ENCODE measurements at places on chromosomes 3 and 15.
A peak's percentile ranks its signal among the peaks of the same experiment; 100 is the strongest.

DNA sequence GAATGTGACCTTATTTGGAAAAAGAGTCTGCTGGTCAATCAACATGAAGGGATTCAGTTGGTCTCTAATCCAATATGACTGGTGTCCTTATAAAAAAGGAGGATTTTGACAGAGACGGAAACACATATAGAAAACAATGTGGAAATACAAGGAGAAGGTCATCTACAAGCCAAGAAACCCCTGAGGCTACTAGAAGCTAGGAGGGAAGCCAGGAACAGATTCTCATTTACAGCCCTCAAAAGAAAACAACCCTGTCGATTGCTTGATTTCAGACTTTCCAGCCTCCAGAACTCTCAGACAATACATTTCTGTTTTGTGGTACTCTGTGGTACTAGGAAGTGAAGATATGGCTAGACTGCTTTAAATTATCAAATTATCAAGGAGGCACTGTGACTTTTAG lies 162.9 kb upstream of the IGF1R start:
- DNase-seq, result no peak

DNA sequence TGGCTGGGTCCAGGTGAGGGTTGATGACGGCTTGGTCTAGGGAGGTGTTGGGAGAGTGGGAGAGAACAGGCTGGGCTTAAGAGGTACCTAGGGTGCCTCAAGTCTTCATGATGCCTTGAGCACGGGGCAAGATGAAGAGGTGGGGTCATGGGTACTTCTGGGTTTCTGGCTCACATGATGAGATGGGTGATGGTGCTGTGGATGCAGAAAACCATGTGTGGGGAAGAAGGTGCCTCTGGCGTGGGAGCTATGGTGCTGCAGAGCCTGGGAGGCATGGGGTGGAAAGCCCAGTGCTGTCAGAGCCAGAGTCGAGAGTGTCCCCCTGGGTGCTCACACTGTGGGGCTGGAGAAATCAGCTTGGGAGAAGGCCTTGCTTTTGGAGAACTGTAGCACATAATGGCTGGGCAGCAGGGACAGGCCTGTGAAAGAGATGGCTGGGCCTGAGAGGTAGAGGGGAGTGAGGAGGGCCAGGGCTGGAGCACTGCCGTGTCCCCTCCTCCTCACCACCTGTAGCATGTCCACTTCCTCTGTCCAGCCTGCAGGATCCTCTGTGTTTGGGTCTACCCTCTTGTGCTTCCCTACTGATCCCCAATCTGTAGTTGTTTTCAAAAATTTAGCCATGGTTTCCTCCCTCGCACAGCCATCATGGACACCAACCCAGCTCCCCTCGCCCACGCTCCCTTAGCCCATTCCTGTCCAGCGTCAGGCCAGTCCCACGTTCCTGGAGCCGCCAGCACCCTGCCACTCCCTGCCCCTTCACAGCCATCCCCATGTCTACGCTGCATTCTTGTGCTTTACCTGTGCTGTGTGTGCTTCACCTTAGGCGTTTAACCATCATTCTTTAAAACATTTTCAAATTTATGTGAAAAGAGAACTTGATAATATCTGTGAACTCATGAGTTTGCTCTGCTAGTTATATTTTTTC lies 132.0 kb downstream of the EEFSEC start:
- DNase-seq, result no peak

- DNase-seq, result no peak
Observed at GRCh38 chr3:194166682-194167479, 30.9 kb downstream of the HES1 start.

DNA sequence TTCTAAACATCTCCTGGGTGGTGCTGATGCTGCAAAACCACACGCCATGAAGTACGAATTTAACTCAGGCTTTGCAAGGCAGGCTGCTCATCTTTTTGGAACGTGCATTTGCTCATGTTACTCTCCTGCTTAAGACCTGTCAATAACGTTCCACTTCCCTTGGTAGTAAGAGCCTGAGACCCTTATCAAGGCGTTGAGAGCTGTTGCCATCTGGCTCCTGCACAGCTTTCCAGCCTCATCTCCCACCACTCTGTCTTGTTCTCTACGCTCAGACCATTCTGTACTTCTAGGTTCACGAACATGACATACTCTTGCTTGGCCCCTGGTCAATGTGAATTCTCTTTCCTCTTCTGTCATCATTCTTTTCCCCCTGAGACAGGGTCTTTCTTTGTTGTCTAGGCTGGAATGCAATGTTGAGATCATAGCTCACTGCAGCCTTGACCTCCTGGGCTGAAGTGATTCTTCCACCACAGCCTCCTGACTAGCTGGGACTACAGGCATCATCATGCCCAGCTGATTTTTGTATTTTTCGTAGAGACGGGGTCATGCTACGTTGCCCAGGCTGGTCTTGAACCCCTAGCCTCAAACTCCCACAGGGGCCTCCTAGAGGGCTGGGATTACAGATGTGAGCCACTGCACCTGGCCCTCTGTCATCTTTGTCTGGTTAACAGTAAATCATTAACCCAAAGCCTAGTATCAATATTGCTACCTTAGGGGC lies 202.8 kb downstream of the CADPS start:
- DNase-seq, result no peak

DNA sequence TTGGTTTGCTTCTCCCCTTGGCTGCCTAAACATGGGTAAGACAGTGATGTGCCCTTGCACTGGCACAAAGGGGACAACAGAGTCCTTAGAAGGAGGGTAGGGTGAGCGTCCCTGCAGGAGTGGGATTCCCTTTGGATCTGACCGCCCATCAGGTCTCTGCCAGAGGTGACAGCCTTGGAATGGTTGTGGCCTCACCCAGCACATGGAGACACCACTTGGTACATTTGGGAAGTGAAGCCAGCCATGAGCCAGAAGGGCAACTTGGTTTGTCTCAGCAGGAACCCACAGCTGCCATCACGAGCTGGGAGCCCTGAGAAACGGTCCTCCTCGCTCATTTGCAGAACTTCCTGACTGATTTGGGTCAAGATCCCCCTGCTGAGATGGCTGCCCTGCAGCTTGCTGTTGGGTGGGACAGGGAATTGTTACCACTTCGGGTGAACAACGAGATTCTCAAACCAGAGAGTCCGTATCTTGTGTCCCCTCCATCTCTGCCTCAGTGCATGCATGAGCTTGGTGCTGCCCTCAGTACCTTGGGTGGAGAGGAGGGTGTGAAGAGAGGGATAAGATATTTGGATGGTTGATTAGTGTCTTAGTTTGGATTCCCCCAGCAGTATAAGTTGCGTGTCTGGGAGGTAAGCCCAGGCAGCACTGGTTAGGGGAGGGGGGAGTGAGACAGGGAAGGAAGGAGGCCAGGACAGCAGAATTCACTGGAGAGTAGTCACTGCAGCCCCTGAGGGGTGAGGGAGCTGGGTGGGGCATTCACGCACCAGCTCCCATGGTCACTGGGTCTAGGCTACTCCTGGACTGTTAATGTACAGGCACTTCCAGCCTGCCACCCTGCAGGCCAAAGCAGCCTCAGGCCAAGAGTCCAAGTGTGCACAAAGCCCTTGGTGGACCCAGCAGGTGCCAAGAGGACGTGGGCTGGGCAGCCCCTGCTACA lies 168.8 kb upstream of the TOPAZ1 start:
- DNase-seq, result no peak

GRCh38 chr3:162125790-162126189 lies 629.2 kb downstream of the OTOL1 start:
- DNase-seq, result no peak

DNA sequence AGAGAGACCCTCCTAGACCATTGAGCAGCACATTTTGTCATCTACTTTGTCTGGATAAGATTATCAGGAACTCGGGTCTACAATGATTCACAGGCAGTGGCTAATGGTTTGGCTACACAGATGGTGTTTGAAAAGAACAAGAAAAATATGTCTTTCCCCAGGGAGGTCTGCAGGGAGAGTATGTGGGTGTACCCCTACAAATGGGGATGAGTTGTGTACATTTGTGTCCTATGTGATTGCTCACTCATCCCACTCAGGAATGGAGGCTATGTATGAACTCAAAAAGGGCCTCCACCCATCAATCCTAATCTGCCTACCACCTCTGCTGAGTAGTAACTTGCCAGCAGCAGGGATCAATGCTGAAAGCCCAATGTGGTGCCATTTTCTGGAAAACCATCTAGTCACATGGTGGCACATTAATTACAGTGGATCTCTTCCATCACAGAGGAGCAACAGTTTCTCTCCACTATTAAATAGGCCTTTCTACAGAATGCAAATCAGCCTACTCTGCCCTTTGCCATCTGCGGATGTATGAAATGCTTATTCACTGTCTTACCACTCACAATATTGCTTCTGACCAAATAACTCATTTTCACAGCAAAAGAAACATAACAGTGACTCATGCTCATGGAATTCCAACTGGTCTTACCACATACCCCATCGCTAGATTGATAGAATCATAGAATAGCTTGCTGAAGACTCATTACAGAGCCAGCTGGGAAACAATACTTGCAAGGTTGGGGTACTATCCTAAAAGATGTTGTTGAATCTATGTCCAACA lies 48.3 kb upstream of the TRIM42 start:
- no peak for DNase-seq

- DNase-seq, result no peak
Observed at GRCh38 chr15:31082771-31083369, 18.7 kb downstream of the TRPM1 start.

DNA sequence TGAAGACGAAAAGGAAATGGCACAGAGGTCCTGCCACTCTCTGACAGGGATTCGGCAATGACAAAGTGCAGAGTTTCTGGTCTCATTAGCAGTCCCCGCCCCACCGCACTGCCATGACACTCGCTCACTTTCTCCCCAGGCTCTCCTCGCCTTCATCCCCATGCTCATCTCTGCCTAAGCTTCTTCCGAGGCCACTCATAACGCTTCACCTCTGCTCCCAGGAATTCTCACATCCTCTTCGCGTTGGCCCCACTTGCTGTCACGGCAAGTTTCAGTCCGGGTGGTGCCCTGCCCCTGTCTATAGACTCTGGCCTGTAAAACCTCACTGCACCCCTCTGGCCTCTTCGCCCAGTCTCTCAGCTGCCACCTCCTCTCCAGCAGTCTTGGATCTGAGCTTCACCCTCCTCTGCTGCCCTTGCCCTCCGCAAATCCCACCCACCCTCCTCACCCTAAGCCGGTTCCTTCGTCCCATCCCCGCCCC lies 654 bp downstream of the RUBCN start:
- DNase-seq, result peak; percentile 61

DNA sequence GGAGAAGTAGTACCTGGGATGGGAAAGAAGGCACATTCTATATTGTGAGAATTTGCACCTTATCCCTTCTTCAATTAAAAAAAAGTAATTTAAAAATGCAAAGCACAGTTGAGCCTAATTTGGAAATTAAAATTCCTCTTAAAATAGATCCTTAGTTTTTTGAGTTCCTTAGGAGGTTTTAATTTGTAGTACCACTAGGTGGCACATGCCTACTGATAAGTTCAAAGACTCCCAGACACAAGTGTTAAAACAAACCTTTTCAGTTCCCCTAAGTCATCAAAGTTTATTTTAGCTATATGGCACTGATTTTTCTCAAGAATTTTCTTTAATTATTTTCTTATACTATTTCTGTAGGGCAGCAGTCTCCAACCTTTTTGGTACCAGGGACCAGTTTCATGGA lies 127.6 kb upstream of the AZI2 start:
- DNase-seq, result peak; percentile 43

DNA sequence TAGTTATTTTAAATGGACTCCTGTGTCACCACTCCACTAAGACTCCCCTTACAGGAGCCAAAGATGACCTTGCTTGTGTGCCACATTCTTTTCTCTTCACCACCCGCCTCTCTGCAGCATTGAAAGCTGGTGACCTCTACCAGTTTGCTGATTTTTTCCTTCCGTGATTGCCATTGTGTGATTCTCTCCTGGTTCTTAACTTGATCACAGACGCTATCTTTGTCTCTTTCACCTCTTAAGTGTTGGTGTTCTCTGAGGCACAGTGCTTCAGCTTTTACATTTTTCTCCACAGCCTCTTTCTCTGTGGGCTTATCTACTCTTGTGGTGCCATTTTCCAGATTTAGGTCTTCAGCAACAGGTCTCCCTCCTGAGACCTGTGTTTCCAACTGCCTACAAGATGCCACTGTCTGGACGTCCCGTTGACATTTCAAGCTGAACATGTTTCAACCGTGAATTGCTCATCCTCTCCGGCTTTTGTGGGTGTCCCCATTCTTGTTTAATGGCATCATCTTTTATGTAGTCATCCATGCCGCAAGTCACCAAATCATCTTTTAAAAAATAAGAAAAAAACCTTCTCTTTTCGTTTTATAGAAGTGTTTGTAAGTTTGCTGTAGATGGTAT lies 26.5 kb downstream of the IQGAP1 start:
- DNase-seq, result no peak

GRCh38 chr3:40019376-40019775 lies 210.0 kb downstream of the MYRIP start:
- no peak for DNase-seq

DNA sequence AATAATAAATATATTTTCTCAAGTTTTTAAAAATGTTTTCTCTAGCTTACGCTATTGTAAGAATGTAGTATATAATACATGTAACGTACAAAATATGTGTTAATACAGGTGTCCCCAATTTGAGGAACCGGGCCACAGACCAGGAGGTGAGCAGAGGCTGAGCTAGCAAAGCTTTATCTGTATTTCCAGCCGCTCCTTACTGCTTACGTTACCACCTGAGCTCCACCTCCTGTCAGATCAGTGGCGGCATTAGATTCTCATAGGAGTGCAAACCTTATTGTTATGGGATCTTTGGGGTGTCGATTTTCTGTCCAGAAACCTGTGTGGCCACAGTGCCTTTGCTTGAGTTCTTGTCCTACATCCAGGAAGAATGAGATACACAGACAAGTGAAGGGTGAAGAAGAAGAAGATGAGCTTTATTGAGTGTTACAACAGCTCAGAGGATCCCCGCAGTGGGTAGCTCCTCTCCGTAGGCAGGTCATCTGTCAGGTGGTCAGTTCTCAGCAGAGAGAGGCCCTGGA lies 9.9 kb upstream of the TRIM59 start:
- DNase-seq, result no peak

- peak; percentile 55 for DNase-seq
Observed at GRCh38 chr15:68599560-68600071, 20.8 kb downstream of the CORO2B start.

DNA sequence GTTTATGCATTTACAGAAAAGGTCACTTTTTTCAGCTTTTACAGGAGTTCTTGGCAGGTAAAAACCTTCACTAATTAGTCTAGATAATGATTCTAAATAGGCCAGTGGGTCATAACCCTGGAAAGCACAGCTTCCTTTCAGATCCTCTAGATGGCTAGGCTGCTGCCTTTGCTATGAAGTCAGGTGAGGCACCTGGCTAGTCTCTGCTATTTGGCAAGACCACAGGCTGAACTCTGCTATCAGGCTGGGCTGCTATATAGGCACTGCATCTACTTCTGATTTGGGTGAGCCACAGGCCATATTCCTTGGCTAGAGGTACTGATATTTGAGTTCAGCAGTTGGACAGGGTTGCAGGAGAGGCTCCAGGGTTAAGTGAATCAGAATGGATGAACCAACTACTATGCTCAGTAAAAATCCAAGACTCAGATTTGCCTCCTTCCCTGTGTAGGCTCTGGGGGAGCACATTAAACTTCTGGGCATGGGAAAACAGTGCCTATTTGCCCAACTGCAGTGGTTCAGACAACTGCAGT lies 665.7 kb upstream of the TBL1XR1 start:
- no peak for DNase-seq

Data from OCI-LY7 (cell line).